ENCODE measurements at places on chromosomes 7 and 10.

DNA sequence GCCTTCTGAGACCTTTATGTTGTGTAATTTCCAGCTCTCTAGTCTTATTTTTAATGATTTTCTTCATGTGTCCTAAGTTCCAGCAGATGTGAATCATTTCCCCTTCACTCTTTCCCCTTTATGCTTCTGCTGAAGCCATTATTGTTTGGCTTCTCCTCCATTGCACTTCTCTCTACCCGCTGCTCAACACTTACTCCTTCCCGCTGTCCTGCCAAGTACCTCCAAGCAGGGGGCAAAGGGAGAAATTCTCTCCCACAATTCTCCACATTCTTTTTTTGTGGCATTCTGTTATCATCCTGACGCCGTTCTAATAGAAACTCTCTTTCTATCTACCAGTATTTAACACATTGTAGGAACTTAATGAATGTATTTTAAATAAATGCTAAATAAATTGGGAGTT is 388.9 kb upstream of the TPK1 start:
- no peak overlapping the region for H3K27ac ChIP-seq
- no peak overlapping the region for H3K4me3 ChIP-seq

DNA sequence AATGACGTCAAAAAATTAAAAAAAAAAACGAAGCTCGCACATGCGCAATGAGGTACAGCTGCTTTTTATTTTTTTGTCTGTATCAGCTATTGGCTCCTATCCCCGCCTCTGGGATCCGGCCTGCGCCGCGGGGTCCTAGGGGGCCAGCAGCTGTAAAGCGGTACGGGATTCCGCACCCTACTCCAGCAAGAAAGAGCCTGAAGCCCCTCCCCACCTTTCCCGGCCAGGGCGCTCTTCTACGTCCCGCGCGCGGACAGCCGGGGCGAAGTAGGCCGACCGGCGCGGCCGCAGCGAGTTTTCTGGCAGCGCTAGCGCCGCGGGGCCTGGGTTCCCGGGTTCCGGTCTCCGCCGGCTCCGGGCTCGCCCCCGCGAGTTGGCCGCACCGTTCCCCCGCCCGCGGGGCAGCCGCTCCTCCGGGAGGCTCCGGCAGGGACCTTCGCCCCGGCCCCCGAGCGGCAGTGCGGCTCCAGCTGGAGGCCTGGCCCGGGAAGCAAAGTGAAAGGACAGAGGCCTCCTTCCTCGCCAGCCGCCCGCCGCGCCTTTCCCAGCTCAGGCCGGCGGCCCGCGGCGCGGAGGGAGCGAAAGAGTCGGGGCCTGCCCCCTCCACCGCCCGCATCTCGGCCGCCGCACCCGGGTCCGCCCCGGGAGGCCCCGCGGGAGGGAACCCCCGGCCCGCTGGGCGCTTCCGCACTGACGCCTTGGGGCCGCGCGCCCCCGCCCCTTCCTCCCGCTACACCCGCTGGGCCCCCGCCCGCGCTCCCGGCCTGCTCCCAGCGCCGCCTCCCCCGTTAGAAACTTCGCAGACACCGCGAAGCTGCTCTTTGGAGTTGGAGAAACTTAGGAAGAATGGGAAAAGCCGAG is 4.7 kb upstream of the SPAG6 start:
- peak; percentile 87 for DNase-seq
- H3K36me3 ChIP-seq = no peaks in the 10 kb centered on the region
- peaks cover 21% of the 10 kb centered on the region for H3K4me1 ChIP-seq
- peak overlapping the region; percentile 79 for H3K4me3 ChIP-seq
- H3K27ac ChIP-seq = peak overlapping the region; percentile 71

- no peaks in the 10 kb centered on the region for H3K27me3 ChIP-seq
- H3K36me3 ChIP-seq = peaks cover 82% of the 10 kb centered on the region
- H3K27ac ChIP-seq = no peak overlapping the region
- no peak for DNase-seq
Observed at GRCh38 chr7:2257651-2258050, 15.6 kb downstream of the NUDT1 start.

GRCh38 chr10:3740157-3740871 is 44.7 kb downstream of the KLF6 start:
- peak; percentile 54 for DNase-seq
- H3K36me3 ChIP-seq = no peaks in the 10 kb centered on the region
- H3K4me3 ChIP-seq = no peak overlapping the region

GRCh38 chr10:51145375-51145774 is 71.1 kb downstream of the PRKG1 start:
- H3K4me3 ChIP-seq = no peak overlapping the region
- DNase-seq = no peak
- no peaks in the 10 kb centered on the region for H3K36me3 ChIP-seq
- H3K27me3 ChIP-seq = no peaks in the 10 kb centered on the region

GRCh38 chr10:126854726-126855495 is 50.3 kb upstream of the DOCK1 start:
- H3K27ac ChIP-seq = no peak overlapping the region
- H3K27me3 ChIP-seq = peaks cover 36% of the 10 kb centered on the region
- H3K4me3 ChIP-seq = no peak overlapping the region
- DNase-seq = no peak
- H3K4me1 ChIP-seq = no peaks in the 10 kb centered on the region
- no peaks in the 10 kb centered on the region for H3K36me3 ChIP-seq

DNA sequence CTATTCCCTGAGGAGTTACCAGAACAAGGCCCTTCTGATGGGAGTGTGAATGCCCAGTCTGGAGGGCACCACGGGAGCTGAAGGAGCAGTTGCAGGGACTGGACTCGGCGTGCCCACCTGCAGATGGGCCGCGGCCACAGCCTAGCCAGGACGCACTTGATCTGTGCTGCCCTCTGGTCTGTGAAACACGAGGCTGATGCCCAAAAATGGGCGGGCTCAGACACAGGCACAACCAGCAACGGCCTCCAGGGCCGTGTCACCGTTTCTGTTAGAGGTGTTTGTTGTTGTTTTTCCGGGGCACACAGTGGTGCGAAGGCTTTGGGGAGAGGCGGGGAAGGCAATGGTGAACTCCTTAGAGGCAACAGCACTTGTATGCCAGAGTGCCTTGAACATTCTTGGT is 235.8 kb downstream of the DNAJB6 start:
- H3K36me3 ChIP-seq = no peaks in the 10 kb centered on the region
- no peaks in the 10 kb centered on the region for H3K27me3 ChIP-seq
- H3K4me1 ChIP-seq = no peaks in the 10 kb centered on the region
- DNase-seq = no peak

DNA sequence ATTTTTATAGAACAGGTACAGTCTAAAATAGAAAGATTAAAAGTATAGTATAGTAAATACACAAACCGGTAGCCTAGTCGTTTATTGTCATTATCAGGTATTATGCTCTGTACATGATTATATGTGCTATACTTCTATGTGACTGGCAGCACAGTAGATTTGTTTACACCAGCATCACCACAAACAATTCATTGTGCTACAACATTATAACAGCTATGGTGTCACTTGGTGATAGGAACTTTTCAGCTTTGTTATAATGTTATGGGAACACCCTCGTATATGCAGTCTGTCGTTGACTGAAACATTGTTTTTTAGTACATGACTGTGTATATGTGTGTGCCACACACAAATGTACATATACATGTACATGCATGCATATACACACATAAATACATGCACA is 19.1 kb downstream of the ZNF365 start:
- no peaks in the 10 kb centered on the region for H3K4me1 ChIP-seq
- H3K4me3 ChIP-seq = no peak overlapping the region
- H3K36me3 ChIP-seq = no peaks in the 10 kb centered on the region
- no peak overlapping the region for H3K27ac ChIP-seq
- no peaks in the 10 kb centered on the region for H3K27me3 ChIP-seq
